HTR-8/SVneo (cell line): ENCODE measurements at places on chromosomes 1 and 21.

DNA sequence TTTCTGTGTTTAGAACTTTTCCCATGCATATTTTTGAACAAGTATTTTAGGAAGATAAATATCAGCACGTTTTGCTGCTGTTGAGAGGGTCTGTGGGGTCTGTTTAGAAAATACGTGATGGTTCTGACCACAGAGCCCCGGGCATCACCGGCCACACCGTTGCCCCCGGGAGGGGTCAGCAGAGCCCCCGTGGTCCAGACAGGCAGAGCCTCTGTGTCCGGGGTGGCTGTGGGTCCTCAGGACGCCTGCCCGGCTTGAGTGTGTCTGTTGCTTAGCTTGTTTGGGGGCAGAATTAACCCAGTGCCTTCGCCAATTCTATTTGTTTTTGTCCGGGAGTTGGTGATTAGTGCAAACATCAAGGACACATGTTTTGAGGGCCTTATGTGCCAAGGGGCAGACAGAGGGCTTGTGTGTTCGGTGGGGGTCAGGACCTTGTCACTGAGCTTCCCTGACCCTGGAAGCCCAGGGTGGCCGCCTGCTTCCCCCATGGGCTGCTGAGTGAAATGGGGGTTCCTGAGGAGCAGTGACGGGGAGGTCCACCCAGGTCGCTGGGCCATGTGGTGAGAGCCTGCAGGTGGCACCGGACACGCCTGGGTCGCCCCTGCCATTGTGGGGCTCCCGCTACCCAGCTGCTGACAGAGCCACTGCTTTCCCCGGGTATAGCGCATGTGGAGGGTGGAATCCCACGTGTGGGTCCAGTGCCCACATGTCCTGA is 122.2 kb downstream of the SIK1 start:
- no peak for DNase-seq

- no peak for DNase-seq
Observed at GRCh38 chr1:39890273-39890672, 7.0 kb upstream of the TRIT1 start.

DNA sequence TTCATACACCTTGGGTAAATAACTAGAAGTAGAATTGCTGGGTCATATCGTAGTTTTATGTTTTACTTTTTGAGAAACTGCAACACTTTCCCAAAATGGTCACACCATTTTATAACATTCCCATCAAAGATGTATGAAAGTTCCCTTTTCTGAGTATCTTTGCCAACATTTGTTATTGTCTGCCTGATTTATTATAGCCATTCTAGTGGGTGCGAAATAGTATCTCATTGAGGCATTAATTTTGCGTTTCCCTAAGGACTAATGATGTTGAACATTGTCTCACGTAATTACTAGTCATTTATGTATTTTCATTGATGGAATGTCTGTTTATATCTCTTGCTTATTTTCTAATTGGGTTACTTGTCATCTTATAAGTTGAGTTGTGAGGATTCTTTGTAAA is 3.4 kb downstream of the PRKAA2 start:
- no peak for DNase-seq

DNA sequence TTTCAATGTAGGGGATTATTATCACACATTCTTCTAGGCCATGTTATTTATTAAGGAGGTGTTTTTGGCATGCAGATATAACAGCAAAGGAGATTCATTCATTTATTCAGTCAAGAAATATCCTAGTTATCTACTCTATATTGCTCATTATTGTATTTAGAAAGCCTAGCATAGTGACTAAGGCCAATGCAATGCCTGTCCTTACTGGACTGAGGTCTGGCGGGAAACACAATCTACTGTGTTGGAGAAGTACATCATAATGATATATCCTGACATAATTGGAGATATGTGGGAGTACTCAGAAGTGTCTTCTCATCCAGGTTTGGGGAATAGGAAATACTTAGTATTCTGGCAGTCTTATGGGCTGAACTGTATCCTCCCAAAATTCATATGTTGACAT is 421.5 kb upstream of the USP24 start:
- no peak for DNase-seq

- DNase-seq = no peak
Observed at GRCh38 chr1:170146720-170147263, 1.0 kb downstream of the NTMT2 start.

- DNase-seq = no peak
Observed at GRCh38 chr1:177864538-177865305, 105.1 kb downstream of the SEC16B start.

- no peak for DNase-seq
Observed at GRCh38 chr1:243256590-243256989, 749 bp downstream of the SDCCAG8 start.

GRCh38 chr1:210232511-210233215 is at the start of gene SERTAD4:
TSS of gene SERTAD4 (plus strand) at chr1:210232796. CDS start at chr1:210237961, 5,165 bp downstream.
- no peak for DNase-seq

- DNase-seq = no peak
Observed at GRCh38 chr21:36873513-36873912, 93.0 kb downstream of the HLCS start.

- DNase-seq = no peak
Observed at GRCh38 chr1:245538671-245539070, 383.9 kb downstream of the KIF26B start.

DNA sequence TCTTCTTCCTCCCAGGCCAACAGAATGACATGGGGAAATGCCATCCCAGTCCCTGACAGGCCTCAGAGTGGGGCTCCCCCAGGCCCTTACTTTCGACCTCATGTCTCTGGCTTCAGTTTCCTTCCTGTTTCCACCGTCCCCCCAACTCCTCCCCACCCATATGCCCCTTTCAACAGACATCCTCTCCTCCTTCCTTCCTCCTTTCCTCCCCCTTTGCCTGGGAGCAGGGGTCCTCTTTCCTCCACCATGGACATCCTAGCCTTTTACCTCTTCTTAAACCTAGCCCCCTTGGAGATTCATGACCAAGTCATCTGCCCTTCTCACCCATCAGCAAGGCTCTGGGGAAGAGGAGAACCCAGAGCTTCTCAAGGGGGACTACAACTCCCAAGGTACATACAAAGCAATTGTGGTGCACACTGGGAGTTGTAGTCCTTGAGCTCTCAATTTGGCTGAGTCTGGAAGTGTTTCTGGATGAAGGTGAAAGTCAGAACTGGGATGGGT is 4.0 kb downstream of the ZBTB7B start:
- no peak for DNase-seq

DNA sequence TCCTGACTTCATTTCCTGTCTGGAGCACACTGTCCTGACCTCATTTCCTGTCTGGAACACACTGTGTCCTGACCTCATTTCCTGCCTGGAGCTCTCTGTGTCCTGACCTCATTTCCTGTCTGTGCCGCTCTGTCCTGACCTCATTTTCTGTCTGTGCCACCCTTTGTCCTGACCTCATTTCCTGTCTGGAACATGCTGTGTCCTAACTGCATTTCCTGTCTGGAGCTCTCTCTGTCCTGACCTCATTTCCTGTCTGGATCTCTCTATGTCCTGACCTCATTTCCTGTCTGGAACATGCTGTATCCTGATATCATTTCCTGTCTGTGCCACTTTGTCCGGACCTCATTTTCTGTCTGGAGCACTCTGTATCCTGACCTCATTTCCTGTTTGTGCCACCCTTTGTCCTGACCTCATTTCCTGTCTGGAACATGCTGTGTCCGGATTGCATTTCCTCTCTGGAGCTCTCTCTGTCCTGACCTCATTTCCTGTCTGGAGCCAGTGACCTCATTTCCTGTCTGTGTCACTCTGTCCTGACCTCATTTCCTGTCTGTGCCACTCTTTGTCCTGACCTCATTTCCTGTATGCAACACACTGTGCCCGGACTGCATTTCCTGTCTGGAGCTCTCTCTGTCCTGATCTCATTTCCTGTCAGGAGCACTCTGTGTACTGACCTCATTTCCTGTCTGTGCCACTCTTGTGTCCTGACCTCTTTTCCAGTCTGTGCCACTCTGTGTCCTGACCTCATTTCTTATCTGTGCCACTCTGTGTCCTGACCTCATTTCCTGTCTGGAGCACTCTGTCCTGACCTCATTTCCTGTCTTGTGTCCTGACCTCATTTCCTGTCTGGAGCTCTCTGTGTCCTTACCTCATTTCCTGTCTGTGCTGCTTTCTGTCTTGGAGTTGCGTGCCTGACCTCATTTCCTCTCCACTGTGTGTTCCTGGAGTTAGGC is 27.6 kb downstream of the SKI start:
- peak; percentile 53 for DNase-seq

- no peak for DNase-seq
Observed at GRCh38 chr1:77412820-77413530, 131.2 kb downstream of the AK5 start.

DNA sequence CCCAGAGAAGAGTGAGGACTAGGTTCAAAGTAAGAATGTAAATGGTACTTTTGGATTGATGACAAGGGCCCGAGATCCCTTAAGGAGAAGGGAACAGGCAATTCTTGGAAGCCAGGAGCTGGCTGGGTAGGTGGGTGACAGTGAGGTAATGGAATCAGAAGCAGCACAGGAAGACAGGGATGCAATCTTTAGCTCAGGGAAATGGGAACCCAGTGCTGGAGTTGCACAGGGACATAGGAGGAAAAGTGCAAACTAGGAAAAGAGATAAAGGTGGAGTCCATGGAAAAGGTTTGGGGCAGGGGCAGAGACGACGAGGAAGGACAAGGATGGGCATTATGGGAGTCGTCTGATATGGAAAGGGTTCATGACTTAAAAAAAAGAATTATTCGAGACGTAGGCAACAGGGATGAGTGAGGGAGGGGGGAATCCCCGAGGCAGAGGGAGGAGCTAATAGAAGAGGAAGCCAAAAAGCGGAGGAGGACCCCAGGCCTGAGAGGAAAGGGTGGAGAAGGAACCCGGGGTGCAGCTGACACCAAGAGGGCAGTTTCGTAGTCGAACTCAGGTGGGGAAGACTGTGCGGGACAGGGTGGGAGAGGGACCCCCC is 495 bp downstream of the PI4KB start:
- peak; percentile 30 for DNase-seq

DNA sequence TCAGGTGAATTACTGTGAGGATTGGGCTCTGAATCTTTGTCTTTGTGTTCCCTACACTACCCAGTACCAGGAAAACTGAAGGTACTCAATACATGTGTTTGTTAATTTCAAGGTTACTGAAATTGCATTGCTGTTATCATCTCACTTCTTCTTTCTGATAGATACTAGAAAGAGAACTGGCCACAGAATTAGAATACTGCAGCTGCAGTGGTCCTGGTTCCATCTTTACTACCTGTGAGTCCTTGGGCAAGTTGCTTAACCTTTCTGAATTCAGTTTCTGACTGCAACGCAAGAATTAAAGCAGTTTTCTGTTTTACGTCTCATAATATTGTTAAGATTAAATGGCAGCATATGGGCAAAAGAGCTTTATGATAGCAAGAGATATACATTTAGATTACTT is 263.5 kb downstream of the LMO4 start:
- no peak for DNase-seq

- DNase-seq = no peak
Observed at GRCh38 chr1:34781071-34781843, at the start of gene GJB3. TSS of gene GJB3 (plus strand) at chr1:34781214. CDS start at chr1:34784763, 3,549 bp downstream.

GRCh38 chr1:224922404-224923164 is 6.9 kb upstream of the DNAH14 start:
- peak; percentile 62 for DNase-seq

- no peak for DNase-seq
Observed at GRCh38 chr1:93607814-93608186, 73.8 kb downstream of the BCAR3 start.

GRCh38 chr1:74858136-74858535 is 125.2 kb downstream of the TYW3 start:
- no peak for DNase-seq

GRCh38 chr1:89598450-89599331 is 34.2 kb upstream of the LRRC8C start:
- DNase-seq = peak; percentile 14

- DNase-seq = no peak
Observed at GRCh38 chr21:30337772-30338171, 278 bp upstream of the KRTAP27-1 start.

- DNase-seq = no peak
Observed at GRCh38 chr1:21909787-21910503, 27.2 kb downstream of the HSPG2 start.

- no peak for DNase-seq
Observed at GRCh38 chr1:156384007-156384406, 15.0 kb downstream of the RHBG start.

DNA sequence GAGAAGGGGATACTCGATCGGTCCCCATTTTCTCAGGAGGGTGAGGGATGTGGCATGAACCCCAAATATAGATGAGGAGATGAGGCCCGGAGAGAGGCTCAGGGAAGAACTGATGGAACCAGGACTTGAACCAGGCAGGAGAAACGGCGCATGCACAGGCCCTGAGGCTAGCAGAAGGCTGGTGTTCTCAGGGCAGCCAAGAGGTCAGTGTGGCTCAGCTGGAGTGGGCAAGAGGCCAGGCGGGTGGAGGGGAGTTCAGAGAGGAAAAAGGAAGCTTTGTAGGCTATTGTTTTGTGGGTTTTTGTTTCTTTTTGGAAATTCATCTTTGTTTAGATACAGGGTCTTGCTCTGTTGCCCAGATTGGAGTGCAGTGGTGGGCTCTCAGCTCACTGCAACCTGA is 122.0 kb downstream of the LACTBL1 start:
- no peak for DNase-seq

GRCh38 chr1:34404804-34405203 is 228.1 kb downstream of the C1orf94 start:
- DNase-seq = no peak

- no peak for DNase-seq
Observed at GRCh38 chr1:231028682-231029081, 11.4 kb downstream of the FAM89A start.

DNA sequence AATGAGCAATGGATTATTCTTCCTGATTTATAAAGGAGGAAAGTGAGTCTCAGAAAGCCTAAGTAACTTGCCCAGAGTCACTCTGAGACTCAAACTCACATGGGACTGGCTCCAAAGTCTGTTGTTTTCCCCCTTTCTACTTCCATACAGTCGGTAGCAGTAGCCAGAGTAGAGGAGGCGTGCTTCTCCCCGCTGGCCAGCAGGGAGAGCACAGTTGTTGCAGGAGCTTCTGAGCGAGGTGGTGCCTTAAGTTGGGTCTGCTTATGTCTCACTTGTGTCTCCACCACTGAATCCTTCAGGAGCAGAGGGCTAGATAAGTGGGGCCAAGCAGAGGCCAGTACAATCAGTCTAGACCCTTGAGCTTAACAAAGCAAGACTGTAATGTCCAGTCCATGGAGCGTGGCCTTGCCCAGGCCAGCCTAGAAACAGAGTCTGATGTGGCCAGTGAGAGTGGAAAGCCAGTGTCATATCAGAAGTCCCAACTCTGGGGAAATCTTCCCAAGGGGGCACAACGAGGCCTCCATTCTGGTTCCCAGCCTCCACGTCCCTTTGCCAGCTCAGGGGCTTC is 181.9 kb downstream of the ZSCAN20 start:
- peak; percentile 37 for DNase-seq

DNA sequence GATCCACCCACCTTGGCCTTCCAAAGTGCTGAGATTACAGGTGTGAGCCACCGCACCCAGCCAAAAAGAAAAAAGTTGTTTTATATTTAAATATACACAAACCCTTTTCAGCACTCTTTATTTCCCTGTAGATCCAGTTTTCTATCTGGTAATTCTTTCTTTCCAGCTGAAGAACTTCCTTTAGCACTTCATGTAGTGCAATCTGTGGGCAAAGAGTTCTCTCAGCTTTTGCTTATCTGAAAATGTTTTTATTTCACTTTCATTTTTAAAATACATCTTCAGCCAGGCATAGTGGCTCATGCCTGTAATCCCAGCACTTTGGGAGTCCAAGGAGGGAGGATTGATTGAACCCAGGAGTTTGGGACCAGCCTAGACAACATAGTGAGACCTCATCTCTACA is 28.5 kb upstream of the HYI start:
- no peak for DNase-seq
